ENCODE measurements at places on chromosomes 12 and 14.
A peak's percentile ranks its signal among the peaks of the same experiment; 100 is the strongest.

DNA sequence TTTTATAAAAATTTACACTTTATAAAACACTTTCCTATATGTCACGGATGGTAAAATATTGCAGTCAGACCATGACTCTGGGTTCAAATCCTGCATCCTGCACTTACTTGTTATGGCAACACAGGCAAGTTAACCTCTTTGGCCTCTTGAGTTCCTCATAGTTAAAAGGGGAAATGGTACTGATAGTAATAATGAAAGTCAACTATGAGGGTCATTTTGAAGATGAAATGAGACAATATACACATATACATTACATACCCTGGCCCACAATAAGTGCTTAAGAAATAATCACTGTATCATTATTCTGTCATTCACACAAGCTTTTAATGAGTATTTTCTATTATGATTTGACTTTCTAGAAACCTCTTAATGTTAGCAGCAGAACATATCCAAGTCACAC is 64.4 kb downstream of the C12orf42 start:
- no peak for DNase-seq

DNA sequence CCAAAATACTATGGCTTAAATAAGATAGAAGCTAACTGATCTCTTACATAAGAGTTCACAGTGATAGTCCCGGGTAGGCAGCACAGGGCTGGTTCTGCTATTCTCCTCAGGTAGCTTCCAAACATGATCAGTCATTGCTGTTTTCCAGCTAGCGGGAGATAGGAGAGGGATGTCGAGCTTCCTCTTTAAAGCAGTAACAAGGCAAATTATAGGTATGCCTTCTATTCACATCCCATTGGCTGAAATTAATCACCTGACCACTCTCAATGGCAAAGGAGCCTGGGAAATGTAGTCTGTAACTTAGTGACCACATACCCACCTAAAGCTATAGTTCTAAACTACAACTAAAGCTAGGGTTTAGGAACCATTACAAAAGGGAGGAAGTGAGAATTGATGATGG is 34.5 kb upstream of the VRK1 start:
- DNase-seq = peak; percentile 47

DNA sequence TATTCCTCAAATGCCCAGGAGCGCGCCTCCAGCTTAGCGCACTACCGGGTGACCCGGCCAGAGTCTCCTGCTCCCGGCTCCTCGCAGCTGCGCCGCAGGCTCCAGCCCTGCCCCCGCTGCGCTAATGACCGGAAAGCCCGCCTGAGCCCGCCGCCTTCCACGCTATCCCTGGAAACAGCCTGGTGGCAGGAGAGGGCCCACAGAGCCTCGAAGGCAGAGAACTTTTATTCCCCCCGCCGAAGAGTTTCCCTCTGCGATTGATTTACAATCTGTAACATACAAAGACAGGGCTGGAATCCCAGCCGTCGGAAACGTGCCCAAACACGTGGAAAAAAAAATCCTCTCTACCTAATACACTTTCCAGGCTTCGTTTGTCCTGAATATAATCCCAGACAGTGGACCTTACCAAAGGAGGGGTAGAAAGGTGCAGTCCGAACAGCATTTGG is 1.5 kb downstream of the COL2A1 start:
- DNase-seq = no peak

DNA sequence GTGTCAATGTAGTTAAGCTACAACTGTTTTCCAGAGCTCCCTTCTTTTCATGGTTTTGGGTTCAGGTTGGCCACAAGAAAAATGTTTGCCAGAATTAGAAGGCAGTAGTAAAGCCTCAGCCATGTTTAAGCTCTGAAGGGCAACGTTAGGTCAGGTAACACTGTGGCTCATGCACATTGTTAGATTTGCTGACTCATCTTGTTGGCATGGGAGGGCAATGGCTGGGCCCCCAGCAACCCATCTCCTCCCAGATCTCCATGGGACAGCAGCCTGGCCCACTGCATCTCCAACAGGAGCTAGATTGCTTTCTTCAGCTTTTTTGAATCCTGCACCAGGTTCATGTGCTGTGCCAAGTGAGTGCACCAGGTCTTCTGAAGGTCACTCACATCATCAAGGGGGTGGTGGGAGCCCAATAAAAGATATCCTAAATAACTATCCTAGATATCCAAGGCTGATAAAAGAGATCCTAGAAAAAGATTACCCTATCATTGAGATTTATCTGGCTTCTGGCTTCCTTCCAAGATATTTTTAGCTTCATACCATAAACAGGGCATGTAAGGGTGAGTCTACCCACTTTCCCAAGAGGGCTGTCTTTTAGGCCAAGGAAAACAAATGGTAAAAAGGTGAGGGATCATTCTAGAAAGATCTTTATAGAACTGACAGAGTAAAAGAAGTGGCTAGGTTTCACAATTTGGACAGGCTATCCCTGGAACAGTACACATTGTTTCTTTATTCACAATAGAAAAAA is 28.9 kb downstream of the PTGER2 start:
- DNase-seq = no peak

DNA sequence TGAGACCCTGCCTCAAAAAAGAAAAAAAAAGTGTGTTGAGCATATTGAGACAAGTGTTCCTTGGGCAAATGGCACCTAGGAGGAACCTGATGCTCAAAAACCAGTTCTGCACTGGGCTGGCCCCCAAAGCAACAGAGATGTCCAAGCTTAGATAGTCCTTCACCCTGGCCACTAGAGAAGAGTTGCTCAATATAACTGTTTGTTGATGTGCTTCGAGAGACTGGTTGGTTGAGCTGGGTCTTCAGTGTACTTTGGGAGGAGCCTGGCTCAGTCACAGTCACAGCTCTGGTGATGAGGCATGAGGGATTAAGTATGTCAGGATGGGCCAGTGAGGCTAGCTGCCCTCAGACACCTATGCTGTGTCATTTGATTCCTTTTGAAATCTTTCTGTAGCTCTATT is 38.0 kb downstream of the SLC2A14 start:
- no peak for DNase-seq

DNA sequence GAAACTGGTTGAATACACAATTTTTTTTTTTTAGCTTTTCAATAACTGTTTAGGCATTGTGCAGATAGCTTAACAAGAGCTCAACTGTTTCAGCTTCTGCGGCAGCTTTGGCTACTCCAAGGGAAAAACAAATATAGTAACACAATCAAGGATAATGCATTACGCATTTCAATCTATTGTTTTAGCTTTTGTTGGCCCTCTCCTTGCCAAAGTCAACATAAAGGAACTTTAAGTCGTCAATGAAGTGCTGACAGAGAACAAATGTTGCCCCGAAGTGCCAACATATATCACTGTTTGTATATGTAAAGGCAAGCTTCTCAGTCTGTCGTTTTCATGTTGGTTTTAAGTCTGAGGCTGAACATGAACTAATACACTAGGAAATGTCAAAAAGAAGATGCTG is 1087.4 kb upstream of the FLRT2 start:
- no peak for DNase-seq

DNA sequence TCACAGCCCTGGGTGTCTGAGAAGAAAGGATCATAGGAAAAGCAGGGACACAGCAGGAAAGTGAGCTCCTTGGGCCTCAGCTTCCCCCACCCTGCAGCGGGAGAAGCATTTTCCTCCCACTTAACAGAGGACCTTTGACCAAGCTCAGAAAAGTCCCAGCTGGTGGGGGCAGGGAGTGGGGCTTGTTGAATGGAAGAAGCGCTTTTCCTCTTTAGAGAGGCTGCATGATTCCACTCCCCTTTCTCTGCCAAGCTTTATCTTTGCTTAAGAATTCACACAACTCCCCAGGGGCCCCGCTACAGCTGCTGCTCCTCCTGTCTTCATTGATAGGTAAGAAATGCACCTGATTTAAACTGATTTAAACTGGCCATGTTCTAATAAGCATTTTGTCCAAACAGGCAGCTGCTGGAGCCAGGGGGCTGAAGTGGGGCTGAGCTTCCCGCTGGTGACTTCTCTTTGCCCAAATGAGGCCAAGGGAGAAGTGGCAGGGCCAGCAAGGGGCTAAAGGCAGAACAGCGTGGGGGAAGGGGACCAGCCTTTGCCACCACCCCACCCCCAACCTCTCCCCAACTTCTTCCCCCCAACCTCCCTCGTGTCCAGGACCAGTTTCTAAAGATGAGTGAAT is 1.7 kb upstream of the PAPLN start:
- no peak for DNase-seq

DNA sequence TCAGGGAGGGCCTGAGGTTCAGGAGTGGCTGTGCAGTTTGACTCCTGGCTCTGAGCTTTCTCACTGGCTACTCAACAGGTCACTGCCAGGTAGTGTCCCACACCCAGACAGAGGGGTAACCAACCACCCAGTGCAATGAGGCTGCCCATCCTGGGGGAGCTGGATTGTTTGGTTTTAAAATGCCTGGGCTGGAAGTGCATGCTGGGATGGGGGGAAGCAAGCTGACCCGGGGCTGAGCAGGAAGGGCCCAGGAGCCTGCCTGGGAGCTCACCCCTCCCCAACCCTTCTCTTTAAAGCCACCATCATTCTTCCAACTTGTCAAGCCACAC is 12.6 kb upstream of the ABHD12B start:
- DNase-seq = no peak
